ENCODE measurements at places on chromosomes 12 and 14.

DNA sequence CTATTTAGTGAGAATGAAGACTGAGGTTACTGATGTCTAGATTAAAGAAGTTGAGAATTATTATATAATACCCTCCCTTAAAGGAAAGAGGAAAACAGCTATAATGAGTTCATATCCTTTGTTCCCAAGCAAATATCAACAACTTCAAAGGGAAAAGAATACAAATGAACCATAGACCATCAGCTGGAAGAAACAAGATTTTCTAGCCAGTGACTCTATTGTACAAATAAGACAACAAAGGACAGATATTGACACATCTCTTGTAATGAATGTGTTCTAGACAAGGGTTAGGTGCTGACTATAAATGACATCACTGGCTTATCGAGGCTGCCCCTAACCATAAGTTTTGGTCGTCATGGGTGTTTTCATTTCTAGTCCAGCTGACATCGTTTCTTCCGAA lies 48.2 kb downstream of the SLC38A4 start:
- no peak for DNase-seq

- DNase-seq = no peak
Observed at GRCh38 chr12:47721431-47721973, 3.8 kb downstream of the ENDOU start.

GRCh38 chr12:77167801-77168200 lies 102.4 kb upstream of the E2F7 start:
- DNase-seq = no peak

GRCh38 chr14:104792945-104793702 lies 2.4 kb downstream of the AKT1 start:
- no peak for DNase-seq

- no peak for DNase-seq
Observed at GRCh38 chr12:62370189-62370588, 96.4 kb upstream of the MON2 start.

DNA sequence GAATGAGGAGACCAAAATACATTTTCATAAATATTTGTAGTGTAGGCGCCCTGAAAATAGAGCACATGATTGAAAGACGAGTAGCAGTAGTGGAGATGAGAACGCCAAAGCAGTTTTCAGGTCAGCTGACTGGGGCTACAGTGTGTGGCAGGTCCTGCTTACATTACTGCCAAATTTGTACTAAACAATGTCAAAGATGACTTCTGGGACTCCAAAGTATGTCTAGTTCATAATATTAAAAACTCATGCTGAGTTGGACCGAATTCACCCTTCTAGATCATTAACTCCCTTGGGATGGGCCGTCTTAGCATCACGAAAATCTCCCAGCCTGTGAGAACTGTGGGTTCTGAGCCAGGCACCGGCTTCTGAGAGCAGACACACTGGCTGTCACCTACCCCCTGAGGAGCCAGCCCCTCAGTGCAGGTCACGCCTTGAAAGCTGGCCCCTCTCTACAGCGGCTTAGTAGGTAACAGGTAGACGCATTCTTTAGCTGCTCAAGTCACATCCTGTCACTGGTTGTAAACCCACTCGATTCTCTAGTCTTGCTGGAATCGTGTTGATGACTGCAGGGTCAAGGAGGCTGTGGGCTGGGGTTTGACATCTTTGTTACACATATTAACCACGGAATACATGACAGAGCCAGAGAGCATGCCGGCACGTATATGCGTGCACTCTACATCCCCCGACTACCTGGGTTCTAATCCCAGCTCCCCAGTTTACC lies 210.4 kb downstream of the ETV6 start:
- no peak for DNase-seq

GRCh38 chr14:94328196-94328595 lies 5.1 kb upstream of the SERPINA6 start:
- DNase-seq = no peak

- peak; percentile 46 for DNase-seq
Observed at GRCh38 chr12:121829250-121829918, 25.6 kb downstream of the SETD1B start.

DNA sequence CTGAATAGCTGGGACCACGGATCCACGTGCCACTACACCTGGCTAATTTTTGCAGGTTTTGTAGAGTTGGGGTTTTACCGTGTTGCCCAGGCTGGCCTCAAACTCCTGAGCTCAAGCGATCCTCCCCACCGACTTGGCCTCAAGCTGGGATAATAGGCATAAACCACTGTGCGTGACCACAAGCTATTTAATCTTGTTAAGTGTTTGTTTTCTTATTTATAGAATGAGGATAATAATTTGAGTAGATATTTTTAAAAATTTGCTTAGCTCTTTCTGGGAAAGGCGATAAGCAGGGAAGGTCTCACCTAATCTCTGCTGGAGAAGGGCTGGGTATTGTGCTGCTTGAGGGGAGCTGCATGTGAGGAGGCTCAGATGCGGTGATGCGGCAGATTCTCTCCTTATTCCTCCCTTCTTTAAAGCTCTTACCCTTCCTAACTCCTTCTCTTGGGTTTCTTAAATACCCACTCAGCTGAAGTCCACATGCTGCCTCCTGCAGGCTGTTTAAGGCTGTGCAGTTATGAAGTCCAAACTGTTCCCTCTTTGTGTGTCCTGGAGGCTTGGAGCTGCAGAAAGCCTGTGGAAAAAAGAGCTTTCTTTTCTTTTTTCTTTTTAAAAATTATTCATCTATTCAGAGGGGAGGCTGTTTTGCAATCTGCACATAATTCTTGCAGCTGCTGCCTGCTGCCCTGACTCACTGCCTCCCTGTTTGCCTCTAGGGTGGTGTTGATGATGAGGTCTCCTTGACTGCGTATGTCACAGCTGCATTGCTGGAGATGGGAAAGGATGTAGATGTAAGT lies 37.9 kb downstream of the A2ML1 start:
- no peak for DNase-seq

- peak; percentile 82 for DNase-seq
Observed at GRCh38 chr12:12704593-12705230, 8.7 kb upstream of the GPR19 start.

DNA sequence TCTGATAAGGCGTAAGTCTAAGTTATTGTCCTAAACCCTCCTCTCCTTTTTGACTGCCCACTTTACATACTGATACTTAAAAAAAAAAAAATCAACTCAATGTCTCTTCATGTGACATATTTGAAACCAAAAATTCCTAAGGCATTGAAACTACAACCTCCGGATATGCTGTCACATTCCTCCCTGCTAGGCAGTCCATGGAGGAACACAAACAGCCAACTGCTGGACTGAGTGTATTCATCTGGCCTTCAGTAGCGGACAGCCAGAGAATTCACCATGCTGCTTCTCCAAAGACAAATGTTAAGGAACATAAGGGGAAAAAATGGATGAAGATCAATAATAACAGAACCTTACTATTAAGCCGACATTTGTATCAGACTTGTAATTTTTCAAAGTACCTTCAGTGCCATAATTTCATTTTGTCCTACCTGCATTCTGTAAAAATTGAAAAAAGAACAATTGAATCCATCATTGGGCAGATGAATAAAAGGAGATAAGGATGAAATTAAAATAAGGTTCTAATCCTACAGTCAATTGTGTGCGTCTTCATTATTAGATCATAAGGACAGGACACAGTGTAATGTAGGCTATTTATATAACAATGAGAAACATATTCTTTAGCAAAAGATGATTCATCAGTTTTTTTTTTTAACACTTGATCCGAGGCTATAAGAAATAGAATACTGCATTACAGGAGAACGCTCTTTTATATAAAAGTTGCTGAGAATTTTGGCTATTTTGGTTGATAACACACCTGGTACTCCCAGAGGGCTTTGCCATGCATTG lies 12.2 kb downstream of the RERG start:
- no peak for DNase-seq

GRCh38 chr12:70831543-70831942 lies 89.0 kb downstream of the PTPRR start:
- no peak for DNase-seq

GRCh38 chr12:11085419-11085818 lies 6.7 kb downstream of the TAS2R43 start:
- DNase-seq = no peak

- DNase-seq = no peak
Observed at GRCh38 chr12:18556161-18556560, 181.7 kb downstream of the PLCZ1 start.

GRCh38 chr12:69026336-69026735 lies 93.4 kb upstream of the CPM start:
- DNase-seq = no peak

DNA sequence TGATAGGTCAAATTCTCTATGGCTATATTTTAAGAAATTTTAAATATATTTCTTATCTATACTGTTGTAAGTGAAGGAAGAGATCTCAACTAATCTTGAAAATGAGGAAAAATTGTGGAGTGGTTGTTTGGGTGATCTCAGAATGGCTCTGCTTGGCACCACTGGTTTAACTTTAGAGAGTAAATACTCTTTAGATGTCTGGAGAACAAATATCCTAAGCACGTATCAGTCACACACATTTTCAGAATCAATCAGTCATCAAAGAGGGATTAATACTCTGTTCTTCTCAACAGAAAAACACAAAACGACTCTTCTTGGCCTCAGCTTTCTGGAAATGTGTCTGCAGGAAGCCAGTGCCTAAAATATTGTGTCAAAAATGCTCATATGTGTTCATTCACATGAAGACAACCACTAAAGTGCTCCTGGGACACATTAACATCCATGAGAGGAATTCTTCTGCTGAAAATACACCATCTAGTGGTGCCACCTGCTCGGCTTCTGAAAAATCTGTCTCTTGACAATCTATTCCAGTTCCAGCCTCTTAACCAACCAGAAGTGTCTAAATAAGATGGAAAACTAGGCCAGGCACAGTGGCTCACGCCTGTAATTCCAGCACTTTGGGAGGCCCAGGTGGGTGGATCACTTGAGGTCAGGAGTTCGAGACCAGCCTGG lies 81.1 kb upstream of the CCDC198 start:
- DNase-seq = peak; percentile 26

DNA sequence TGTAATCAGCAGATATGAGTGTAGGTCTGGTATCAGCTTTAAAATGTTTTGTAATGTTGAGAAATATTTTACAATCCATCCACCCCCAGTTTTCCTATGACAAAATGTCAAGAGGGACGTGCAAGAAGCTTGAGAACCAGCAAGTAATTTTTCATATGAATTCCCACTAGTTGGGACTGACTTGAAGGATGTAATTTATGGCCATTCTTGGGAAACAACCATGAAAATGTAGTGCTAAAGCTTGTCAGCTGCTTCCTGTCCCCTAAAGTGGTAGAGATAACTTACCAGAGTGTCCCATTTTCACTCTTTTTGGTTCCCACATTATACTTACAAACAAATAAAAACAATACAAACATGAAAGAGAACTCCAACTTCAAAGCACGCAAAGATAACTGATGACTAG lies 63.9 kb downstream of the RERG start:
- no peak for DNase-seq

DNA sequence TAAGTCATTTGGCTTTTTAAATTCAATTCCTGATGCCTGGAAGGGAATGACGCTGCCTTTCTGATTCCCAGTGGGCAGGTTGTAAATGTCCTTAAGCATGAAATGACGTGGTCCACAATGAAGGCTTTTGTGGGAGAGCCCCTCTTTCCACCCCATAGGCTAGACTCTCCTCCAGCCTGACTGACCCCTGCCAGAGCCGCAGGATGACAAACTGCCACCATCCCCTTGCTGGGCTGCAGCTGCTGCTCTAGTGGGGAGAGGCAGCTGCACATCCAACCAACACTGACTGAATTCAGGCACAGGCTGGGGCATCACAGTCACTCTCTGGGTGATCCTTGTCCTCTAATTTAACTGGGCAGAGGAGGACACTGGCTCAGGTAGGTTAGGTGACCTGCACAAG lies 6.3 kb downstream of the TSPAN11 start:
- DNase-seq = no peak

- DNase-seq = no peak
Observed at GRCh38 chr12:75662511-75663159, 151.2 kb upstream of the KRR1 start.

DNA sequence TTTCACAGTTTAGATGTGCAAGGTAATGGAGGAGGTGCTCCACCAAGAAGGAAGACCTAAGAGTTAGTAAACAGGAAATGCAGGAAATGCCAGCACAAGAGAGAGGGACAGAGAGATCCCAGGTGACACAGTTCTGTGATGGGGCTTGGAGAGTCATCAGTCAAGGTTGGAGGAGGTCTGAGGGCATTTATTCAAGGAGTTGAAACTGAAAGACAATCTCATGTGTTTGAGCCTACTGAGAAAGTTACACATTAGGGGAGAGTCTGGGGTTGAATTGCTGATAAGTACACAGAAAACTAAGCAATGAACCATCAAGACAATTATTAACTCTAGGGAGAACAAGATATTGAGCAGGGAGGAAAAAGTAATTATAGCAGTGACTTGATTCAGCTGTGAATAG lies 138.5 kb downstream of the ANO6 start:
- no peak for DNase-seq

GRCh38 chr14:64220466-64220865 lies 73.7 kb downstream of the ESR2 start:
- DNase-seq = no peak

- DNase-seq = no peak
Observed at GRCh38 chr12:57129321-57129842, 1.1 kb downstream of the LRP1 start.

GRCh38 chr12:29960122-29960521 lies 176.4 kb upstream of the TMTC1 start:
- no peak for DNase-seq

DNA sequence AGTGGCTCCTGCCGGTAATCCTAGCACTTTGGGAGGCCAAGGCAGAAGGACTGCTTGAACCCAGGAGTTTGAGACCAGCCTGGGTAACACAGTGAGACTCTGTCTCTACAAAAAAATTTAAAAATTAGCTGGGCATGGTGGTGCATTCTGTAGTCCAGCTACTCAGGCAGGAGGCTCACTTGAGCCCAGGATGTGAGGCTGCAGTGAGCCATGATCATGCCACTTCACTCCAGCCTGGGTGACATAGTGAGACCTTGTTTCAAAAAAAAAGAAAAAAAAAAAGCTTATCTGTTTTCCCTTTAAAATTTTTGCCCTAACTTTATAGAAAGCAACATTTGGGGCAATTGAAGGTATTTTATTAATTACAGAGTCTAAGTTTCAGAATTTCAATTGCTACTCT lies 486.0 kb downstream of the BCAT1 start:
- no peak for DNase-seq

DNA sequence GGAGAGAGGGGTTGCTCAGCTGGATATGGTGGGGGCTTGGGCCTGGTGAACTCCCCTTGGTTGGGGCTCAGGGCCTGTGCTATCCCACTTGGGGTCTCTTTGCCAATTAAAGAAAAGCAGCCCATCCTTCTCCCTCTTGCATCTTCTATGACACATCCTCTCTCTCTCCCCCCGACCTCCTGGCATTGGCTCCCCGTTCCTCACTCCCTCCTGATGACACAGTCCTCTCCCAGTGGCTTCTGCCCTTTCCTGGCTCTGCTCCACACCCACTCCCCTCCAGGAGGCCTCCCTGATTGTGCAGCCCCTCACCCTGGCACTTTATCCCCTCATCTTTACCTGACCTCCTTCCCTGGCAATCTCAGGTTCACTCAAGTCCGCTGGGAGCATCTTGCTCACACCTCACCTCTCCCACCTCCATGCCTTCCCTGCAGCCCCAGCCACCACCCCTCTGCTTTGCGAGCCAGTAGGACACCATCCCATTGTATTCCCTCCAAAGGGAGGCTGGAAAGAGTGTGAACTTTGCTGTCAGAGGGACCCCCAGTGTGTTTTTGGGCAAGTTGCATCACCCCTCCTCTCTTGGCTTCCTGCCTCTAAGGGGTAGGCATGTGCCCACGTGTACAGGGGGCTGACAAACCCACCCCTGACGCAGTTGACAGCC lies 10.7 kb downstream of the KRT80 start:
- no peak for DNase-seq
